ENCODE measurements at places on chromosomes 1 and 21. TPM values are rescaled to one million over a fixed set of nuclear protein-coding genes. Genes with fewer than 3 reads are reported as not detected.

CHIA gene
- not detected for total RNA-seq

DNA sequence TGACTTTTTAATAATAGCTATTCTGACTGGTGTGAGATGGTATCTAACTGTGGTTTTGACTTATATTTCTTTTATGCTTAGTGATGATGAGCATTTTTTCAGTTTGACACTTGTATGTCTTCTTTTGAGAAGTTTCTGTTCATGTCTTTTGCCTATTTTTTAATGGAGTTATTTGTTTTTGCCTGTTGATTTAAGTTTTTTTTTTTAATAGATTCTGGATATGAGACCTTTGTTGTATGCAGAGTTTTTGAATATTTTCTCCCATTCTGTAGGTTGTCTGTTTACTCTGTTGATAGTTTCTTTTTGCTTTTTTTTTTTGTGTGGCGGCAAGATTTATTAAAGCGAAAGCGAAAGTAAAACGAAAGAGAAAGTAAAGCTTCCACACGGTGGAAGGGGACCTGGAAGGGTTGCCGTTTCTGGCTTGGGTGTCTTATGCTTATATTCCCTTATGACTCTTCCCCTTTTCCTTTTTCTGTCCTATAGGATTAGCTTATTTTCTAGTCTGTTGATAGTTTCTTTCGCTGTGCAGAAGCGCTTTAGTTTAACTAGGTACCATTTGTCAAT lies 67.6 kb downstream of the TBX19 start:
- DNase-seq: no peak

DNA sequence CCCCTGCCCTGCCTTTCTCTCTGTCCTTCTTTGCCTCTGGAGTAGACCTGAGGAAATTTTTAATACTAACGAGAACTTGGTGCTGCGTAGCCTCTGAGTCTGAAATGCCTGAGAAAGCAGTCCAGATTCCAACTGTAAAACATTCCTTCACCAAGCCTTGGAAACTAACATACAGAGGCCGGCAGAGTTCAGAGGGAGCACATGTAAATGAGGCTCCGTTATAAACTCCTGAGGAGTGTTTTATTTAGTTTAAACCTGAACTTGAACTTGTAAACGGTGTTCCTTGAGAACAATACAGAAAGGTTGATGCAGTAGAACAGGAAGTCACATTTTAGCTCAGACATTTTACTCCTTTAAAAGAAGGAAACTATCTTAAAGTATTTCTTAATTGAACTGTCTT lies 280.7 kb downstream of the TM2D1 start:
- DNase-seq: no peak

DNA sequence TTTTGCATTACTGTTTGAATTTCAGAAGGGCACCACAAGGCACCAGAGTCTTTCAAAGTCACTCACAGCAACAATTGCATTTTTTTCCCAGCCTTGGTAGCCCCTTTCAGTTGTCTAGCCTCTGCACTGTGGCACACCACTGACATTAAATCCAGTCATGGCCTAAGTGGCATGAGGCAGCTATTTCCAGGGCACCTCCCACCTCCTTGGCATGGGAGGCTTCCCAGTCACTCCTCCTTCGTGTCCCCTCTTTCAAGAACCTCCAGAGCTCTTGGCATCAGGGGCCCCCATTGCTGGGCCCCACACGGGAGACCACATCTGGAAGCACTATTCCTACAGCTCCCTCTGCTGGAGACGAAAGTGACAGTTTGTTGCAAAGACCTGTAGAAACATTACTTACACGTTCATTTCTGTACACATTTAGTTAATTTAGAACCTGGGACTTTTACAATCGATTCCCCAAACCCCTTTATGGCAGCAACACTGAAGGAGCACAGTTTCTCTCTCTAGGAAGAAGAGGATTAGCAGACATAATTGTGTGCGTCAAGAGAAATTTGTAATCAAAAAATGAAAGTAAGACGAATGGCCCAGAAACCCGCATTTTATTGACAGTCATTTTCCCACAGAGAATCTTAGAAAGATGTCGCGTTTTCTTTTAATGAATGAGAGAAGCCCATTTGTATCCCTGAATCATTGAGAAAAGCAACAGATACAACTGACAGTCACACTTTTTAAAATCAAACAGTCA lies 5.7 kb upstream of the CHD5 start:
- no peak for DNase-seq

GRCh38 chr1:202213361-202214088 lies 19.9 kb downstream of the LGR6 start:
- no peak for DNase-seq

GRCh38 chr1:25123551-25123950 lies 108.8 kb downstream of the SYF2 start:
- DNase-seq: no peak

GRCh38 chr1:199174336-199174735 lies 535.5 kb downstream of the PTPRC start:
- DNase-seq: no peak

DNA sequence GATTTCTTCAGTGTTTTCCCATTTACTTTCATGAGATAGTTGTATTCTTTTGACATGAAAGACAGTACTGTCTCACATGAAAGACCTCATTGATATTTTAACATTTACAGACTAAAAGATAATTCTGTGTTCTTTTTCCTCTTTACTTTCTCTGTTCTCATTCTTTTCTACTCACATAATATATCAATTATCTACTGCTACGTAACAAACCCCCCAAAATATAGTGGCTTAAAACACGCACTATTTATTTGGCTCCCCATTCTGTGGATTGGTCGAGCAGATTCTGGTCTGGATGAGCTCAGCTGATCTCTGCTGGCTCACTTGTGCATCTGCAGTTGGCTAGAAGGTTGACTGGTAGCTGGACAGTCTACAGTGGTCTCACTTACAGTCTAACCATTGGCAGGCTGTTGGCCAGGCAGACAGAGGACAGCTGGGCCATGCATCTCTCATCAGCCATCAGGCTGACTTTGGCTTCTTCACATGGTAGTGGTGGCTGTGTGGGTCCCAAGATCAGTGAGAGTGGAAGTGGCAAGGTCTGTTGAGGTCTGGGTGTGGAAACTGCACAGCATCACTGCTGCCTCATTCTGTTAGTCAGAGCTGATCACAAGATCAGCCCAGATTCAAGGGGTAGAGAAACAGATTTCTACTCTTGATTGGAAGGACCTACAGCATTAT lies 63.2 kb downstream of the MPZL1 start:
- no peak for DNase-seq

DNA sequence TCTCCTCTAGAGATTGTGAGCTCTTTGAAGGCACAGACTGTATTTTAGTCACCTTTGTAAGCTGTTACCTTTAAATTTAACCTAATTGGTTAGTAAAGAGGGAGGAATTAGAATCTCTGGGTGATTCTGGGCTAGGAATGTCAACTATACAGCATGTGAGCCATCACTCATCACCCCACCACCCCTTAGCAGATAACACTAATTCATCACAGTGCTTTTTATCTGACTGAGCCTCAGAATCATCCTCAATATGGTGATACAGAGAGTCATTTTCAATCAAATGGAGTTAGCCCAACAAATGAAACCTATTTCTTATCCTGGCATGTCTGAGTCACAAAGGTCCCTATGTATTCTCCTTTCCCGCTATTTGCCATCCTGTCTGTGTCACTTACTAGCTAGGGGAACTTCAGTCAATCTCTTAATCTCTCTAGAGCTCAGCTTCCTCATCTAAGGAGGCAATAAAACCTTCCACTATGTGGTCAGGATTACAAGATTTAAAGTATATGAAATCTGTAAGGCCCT lies 13.3 kb downstream of the KCNJ10 start:
- no peak for DNase-seq

- DNase-seq: no peak
These were observed 104.8 kb upstream of the IPO9 start for GRCh38 chr1:201724039-201724765.

DNA sequence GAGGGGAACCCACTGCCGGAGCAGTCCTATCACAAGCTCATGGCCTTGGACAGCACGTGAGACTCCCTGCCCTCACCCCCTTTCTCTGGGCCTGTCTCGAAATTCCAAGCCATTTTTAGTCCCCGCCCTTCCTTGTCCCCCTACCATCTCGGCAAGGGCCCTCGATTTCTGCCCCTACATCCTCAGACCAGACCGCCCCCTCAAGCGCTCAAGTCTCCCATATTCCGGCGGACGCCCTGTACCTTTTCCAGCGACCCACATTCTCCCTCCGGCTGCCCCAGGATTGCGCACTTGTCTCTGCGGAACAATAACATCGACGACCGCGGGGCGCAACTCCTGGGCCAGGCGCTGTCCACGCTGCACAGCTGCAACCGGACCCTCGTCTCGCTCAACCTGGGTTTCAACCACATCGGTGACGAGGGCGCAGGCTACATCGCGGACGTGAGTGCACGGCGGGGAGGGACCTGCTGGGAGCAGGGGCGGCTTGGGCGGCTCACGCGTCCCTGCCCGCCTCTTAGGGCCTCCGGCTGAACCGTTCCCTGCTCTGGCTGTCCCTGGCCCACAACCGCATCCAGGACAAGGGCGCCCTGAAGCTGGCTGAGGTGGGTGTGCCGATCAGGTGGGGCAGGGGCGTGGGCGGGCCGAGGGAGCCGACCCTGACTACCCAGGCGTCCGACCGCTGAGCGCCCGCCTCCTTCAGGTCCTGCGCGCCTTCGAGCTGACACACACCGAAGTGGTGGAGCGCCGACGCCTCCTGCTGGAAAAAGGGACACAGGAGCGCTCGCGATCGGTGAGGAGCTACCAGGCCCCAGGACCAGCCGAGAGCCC lies 7.0 kb downstream of the LRRC71 start:
- DNase-seq: no peak

RCC1 gene
- 18.8 TPM for total RNA-seq

ACTL8 gene
- not detected for total RNA-seq

CELA2B gene
- total RNA-seq: not detected

GSTM5 gene
- total RNA-seq: not detected

DNA sequence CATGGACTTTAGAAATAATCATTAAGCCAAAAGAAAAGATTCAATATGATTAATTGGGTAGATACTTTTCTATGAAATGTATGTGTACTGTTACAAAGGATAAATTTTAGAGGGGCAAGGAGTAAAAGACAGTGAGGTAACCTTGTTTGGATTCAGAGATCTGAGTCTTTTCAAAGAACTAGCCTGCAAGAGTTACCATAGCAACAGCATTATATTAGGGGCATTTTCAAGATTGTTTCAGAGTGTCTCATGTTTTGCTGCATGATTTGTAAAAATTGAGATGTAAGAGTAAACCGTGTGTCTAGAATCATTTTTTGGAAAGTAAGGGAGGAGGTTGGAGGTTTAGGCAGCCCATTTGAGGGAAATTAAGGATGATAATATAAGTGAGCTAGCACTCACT lies 70.6 kb upstream of the KIAA1614 start:
- DNase-seq: no peak

DNA sequence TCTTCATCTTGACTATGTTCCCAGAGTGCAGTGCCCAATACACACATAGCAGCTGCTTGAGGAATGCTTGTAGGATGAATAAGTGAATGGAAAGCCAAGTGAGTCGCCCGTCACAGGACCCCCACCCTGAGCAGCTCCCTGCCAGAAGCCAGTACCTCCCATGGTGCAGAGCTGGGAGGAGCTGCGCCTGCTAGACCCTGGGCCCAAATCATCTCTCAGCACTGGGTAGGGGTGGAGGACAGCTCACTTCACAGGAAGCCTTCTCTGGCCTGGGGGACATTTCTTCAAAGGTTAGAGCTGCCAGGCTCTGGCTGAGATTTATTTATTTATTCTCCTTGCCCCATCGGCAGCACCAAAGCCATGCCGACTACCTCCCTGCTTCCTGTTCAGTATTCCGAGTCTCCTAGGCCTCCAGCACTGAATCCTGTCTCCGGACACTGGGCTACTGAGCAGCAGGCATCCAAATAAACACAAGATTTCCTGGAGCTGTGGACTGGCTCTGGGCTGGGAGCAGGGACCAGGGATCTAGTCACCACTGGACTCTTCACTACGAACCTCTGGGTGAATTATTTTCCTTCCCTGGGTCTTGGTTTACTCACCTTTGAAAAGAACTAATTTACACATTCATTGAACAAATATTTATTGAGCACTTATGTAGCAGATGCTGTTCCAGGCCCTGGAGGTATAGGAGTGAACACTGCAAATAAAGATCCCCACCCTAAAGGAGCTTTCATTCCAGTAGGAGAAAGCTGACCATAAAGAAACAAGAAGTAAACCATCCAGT lies 187.7 kb downstream of the TRABD2B start:
- no peak for DNase-seq

MIER1 gene
- 39.3 TPM for total RNA-seq

TFF1 gene
- total RNA-seq: not detected

Data from chondrocyte (in vitro differentiated cells).